ENCODE measurements at places on chromosomes 7 and 10.

- no peak for DNase-seq
These were observed 41.4 kb upstream of the ZMIZ1 start for GRCh38 chr10:79027147-79028055.

DNA sequence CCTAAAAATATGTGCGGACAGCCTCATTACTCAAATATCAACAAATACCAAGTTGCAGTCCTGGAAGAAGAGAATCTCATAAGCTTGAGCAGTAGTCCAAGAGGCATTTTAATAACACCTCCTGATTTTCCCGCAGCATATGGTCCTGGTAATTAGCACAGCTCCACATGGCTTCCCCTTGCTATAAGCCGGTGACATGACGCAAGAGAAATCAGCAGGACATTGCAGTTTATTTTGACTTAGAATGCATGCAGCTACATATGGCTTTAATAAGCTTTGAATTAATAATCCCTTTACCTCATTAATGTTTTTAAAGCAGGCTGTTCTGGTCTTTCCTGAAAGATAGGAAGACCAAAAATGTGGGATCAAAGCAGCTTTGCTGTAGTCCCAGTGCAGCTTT, 137.6 kb downstream of the RAMP3 start:
- DNase-seq: no peak

GRCh38 chr7:140641524-140642195, 1.0 kb upstream of the DENND2A start:
- DNase-seq: no peak

DNA sequence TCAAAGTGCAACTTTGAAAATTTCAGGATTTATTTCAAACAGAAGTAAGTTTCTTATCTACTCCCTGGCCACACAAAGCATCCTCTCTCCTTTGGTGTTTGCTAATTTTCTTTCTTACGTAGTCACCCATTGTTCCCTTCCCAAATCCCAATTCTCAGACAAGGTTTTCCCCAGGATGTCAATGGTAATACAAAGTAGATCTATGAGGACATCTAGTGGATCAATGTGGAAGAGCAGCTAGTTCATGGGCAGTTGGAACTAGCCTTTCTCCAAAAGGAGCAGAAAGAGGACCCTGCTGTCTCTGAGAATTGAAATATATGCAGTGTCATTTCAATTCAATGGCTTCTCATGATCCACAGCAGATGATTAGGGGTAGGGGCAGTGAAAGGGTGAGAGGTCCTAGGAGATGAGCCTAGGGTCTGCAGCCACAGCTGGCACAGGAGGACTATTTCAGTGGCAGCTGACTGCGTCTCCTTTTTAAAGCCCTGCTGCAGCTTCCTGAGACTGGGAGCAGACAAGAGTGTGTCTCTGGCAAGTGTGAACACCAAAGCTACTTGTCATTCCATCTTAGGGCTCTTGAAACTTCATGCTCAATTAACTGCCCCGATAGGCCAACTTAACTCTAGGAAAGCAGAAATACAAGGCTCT, 632.6 kb downstream of the KCNMA1 start:
- no peak for DNase-seq

- no peak for DNase-seq
These were observed 2.4 kb upstream of the ESYT2 start for GRCh38 chr7:158831738-158832091.

DNA sequence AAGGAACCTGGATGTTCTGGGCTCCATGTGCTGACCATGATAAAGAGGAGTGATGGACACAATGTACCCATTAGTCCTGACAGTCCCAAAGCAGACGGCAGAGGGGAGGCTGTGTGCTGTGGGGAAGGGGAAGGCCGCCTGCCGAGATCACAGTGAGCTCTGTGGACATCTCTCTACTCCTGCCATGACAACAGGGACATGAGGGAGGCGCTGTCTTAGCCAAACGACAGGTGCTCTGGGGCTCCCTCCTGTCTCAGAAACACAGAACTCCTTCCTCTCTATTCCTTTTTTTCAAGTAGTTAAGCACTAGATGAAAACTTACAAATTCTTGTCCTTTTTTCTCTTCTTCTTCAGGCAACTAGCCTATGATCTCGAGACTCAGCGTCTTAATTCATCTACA, 113.1 kb downstream of the RNF32 start:
- DNase-seq: no peak

- DNase-seq: no peak
These were observed 59.8 kb downstream of the LHPP start for GRCh38 chr10:124521429-124521871.

GRCh38 chr7:133310232-133310862, 57.5 kb downstream of the EXOC4 start:
- DNase-seq: no peak

DNA sequence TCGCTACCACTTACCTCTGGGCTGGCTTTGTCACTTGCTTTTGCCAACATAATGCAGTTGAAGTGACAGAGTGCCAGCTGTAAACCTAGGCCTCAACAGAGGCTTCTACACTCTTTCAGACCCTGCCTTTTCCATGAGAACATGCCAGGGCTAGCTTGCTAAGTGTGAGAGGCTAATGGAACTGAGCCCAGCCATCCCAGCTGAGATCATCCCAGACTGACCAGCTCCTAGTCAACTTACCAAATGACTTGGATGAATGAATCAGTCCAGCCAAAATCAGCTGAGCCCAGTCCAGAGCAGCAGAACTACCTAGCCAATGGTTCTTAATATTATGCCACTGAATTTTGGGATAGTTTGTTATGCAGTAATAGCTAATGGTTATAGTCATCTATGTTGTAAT, 34.7 kb upstream of the MKLN1 start:
- no peak for DNase-seq

- no peak for DNase-seq
These were observed 38.1 kb upstream of the PRSS1 start for GRCh38 chr7:142711196-142711595.

DNA sequence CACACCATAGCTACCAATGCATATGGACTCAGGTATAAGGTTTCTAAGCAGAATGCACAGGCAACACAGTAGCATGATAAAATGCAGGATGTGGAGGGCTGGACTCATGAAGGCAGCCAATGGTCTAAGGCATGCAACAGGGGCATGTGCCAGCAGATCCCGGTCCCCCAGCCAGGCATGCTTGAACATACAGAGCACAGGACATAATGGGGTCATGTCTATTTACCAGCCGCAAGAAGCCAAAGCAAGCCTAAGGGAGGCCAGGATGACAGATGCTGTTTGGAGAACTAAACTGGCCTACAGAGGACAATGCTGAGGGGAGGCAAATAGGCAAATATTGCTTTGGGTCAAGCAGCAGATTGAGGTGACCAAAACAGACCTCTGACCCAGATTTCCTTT, 60.0 kb upstream of the PDLIM1 start:
- DNase-seq: no peak

- no peak for DNase-seq
These were observed 11.8 kb downstream of the NCOA4 start for GRCh38 chr10:46018453-46019176.

GRCh38 chr10:13201132-13201531, 33.0 kb downstream of the UCMA start:
- no peak for DNase-seq

GRCh38 chr7:69738396-69738951, 140.2 kb downstream of the AUTS2 start:
- DNase-seq: no peak

GRCh38 chr7:129968592-129969383, 16.0 kb upstream of the UBE2H start:
- no peak for DNase-seq

DNA sequence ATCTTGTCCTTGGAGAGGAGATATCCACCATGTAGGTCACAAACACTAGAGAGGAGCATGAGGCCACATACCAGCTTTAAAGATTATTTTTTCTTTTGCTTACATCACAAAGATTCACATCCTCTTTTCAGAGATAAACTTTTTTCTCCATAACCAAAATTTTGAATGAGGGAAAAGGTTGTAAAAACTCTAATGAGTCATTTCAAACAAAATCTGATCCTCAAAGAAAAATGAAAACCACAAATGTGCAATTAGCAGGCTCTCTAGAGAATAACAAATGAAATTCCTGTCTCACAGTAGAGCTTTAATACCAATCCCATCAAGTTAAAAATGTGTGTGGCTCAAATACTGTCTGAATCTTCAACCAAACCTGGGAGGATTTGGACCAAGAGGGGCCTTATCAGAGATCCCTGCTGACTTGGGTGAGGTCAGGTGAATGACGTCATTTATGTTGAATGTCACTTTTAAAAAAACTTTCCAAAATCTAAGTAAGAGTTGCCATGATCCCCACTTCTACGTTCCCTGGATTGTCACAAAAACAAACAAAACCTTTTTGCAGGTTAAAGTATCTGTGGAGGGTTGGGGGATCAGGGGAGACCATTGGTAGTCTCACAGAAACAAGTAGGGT, 261.5 kb upstream of the NPSR1 start:
- no peak for DNase-seq

DNA sequence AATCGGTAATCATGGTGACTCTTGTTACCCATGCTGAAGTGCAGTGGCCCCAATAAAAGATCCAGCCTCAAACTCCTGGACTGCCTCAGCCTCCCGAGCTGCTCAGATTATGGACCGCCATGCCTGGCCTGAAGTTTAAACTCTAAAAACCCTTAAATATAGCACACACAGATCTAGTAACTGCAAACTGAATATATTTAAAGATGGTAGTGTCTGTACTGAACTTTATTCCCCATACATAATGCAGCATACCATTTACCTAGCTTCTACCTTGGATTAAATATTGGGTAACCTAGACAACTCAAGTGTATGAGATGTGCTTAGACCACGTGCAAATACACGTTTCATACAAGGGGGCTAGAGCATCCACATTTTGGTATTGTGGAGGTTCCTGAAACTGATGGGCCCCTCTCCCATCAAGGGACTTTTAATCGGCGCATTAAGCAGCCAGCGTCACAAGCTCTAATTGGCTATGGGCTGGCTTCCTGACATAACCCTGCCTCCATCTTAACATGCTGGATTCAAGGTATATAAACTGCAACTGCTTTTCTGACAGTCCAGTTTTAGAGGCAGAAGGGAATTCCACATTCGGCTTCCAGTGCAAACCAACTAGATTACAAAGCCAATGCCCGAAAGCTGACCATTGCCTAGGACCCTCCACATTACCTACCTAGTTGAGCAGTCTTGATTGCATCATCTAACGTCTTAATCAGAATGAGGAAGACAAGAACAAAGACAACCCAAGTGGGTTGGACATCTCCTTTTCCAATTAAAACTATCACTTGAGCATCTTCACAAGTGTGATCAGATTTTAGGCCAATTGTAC, 13.0 kb downstream of the HNRNPA2B1 start:
- DNase-seq: no peak

DNA sequence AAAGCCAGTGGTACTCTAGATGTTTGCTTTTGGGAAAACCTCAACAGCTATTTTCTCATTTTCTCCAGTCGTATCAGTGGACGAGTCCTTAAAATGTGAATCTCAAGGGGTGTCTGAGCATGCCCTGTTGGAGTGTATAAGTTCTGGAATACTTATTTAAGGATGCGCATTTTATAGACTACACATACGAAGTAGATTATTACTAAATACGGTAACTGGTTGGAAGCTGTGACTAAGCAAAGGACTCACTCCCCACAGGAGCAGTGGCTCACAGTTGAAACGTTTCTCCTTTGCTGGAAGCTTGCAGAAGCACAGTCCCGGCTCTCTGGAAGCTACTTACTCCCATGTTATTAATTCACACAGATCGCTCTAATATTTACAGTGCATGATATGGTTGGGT, 90.8 kb upstream of the DNAJB6 start:
- no peak for DNase-seq

DNA sequence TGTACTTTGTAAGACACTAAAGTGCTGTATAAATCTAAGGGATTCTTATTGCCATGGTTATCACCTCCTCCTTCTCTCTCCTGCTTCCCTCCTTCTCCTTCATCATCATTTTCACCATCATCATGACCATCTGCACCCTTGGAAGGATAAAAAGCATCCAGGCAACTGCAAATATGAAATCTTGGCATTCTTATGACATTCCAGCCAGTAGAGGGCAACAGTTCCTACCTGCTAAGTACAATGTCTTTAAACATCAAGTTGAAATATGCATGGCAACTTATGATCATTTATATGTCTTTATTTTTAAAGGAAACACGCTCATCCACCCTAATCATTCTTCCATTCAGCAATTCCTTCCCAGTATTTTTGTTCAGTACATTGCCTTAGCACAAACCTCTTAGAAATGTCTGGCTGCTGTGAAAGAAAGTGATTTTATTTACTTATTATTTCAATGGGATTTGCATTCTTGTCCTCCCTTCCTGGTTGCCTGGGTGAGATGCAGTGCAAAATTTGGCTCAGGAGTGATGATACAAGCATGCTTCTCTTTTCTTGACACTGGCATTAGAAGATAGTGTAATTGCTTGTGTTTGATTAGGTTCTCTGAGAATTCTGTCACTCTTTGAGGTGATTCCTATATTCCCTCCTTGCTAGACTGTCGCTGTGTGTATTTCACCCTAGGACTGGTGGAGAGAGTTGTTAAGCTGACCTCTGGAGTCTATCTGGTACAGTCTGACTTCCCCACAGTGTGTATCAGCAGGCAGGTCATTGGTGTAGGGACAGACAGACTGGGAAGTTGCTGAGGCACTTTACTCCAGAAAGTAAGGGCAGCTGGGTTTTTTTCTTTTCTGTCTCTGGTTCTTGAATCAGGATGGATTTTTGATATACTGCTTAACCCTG, 188.5 kb upstream of the BMPER start:
- DNase-seq: no peak

DNA sequence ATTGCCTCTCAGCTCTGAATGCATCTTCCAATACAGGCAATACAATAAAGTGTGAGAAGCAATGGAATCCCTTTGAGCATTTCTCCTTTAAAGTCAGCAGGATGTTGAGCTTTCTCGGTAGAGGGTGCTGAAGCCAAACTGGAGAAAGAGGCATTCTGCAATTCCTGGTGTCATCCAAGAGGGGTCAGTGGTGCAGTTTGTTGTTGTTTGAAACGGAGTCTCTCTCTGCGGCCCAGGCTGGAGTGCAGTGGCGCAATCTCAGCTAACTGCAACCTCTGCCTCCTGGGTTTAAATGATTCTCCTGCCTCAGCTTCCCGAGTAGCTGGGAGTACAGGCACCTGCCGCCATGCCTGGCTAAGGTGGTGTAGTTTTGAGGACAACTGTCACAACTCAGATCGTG, 486.5 kb downstream of the CALN1 start:
- no peak for DNase-seq

DNA sequence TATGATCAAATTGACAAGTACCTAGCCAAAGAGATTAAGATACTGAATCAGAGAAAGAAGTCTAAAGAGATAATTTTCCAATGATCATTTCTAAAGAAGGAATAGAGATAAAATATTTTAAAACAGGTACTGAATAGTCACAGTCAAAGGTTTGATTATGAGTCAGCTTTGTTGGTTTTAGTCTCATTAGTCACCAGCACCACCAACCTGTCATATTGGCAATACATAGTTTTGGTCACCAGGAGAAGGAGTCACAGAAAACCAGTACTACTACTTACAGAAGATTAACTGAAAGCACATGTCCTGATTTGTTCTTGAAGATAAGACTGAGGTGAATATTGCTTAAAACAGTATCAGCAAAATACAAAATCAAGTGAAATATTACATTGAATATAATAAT, 34.6 kb downstream of the ZEB1 start:
- DNase-seq: peak; percentile 28

DNA sequence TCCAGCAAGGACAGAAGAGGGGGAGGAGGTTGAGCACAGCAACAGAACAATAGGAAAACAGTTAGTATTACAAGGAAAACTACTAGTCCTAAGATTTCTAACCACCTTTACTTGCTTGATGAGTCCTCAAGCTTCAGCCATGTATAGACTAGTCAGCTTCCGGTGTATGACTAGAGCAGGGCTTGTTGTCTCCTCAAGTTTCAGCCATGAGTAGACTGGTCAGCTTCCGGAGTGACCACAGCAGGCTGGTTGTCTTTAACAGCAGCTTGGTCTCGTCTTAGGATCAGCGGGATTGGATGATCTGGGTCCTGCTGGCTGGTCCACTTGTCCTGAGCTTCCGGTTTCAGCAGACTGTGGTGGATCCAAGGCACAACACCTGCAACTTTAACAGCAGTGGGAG, 10.6 kb upstream of the ZNF239 start:
- DNase-seq: no peak
